ENCODE measurements at places on chromosomes 1 and 21. TPM values are rescaled to one million over a fixed set of nuclear protein-coding genes. Genes with fewer than 3 reads are reported as not detected.

DNA sequence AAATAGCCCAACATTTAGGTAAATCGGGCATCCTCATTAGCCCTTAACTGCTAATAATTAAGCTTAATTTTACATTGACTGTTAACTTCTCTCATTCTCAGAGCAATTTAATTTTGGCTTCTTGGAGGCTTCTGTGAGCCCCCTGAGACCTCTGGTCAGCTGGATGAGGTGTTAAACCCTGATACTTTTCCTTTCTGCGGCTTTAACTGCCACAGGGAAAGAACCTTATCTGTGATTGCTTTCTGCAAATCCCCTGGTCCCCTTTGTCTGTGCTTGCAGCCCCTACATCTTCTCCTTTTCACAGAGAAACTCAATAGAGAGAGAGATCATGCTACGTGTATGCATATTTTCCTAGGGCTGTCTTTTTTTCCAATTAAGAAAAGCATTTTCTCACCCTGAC is 184.5 kb upstream of the CSF3R start:
- no peak for DNase-seq

GRCh38 chr1:196178083-196178635 is 430.1 kb downstream of the KCNT2 start:
- DNase-seq: no peak

DNA sequence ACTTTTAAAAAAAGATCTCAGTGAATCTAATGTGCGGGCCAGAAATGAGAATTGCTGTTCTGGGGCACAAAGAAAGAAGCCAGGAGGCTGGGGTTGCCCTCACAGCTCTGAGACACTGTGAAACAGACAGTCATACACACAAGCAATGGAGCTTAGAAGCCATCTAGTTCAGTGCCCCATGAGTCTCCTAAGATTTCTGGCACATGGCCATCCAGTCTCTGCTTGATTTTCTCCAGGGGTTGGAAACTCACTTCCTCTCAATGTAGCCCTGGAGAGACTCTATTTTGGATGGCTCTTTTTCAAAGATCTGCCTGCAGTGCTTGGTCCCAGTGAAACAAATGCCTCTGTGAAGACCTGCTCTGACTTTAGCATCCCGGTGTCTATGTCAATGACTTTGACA is 38.6 kb downstream of the KCNN3 start:
- DNase-seq: no peak

DNA sequence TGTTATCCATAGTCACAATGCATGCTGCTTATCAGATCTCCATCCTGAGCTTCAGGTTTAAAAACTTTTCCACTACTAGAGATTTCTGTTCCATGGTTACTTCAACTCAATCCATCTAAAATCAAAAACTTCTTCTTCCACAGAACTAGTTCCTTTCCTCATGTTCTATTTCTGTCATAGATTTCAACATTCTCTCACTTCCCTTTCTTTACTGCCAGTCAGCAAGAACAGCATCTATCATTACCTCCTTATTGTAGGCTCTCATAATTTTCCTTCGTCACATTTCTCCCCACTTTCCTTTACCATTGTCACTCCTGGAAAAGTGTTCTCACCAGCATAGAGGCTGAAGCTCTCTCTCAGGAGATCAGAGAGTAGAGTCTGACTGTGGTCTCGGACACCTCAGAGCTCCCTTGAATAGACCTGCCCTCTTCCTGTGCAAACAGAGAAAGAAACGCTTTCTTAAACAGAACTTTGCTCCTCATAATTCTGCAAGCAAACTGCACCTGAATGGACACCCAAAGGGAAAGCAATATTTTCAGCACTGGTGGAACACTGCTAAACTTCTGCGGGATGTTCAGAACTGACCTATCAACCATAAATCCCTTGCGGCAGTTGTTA is 48.7 kb upstream of the KIRREL1 start:
- DNase-seq: no peak

DNA sequence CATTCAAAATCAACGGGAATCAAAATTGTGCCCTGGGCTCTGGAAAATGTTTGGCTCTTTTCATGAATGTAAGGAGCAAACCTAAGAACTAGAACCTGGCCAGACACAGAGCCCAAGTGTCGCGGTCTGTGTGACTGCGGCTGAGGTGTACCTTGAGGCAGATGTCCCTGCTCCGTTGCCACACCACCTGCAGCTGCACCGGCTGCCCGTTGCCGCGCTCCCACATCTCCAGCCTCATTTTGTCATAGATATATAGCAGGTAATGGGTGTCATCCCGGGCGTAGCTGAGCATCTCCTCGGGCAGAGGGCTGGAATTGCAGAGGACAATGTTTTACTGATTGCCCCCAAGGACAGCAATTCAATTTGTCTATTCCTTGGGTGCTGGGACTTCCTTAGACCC is 18.7 kb downstream of the EXOSC10 start:
- no peak for DNase-seq

Gene ADGRL4
- 9.3 TPM for total RNA-seq

Gene EDN2
- 0.83 TPM for total RNA-seq

- no peak for DNase-seq
These were observed 104.9 kb downstream of the CDC7 start for GRCh38 chr1:91605566-91605965.

DNA sequence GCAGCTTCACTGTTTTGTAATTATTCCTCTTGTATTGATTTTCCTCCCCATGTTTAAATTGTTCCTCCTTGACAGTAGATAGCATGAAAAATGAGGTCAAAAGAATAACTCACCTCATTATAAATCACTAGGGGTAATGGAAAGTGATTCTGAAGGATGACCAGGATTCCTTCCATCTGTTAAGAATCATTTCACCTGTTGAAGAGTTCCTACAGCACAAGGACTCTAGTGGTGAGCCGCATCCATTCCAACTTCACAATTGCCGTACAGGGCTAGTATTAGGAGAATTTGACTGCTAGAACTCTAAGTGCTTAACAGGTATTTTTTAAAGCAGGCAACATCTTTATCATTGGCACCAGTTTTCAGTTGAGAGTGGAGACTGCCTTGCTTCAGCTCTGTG is 13.7 kb downstream of the PPP1R12B start:
- no peak for DNase-seq

Gene BCAN
- total RNA-seq: 0.52 TPM

DNA sequence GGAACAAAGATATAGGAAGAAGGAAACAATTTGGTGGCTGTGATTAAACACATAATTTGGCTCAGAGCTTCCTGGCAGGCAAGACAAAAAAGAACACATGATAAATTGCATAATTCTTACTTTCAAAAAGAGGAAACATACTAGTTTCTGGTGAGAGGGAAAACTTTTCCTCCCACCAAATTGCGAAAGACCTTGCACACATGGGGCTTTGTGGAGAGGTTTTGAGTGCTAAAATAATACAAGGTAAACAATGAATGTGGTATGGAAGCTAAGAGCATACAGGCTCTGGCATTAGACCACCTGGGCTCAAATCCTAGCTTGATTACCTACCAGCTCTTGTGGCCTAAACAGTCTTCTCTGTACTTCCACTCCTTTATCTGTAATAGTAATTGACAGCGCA is 140.2 kb upstream of the HOOK1 start:
- DNase-seq: peak; percentile 24

DNA sequence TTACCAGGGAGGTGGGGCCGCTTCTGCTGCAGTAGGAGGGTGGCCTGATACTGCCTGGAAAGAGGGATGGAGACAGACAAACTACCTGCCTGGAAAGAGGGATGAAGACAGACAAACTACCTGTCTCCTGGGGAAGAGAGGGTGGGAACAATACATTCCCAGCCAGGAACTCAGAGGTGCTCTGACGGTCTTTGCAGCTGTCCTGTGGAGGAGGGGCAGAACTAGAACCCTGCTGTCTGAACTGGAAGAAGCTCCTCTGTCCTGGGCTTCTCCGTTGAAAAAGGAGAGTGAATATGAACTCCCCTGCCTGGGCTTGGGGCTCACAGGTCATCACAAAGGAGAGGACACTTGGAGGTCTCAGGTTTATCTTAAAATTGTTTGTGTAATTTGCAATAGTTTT is 40.3 kb upstream of the ETV3 start:
- DNase-seq: no peak

Gene CCDC185
- not detected for total RNA-seq

All from mucosa of gallbladder (tissue), 1 donor.